ENCODE measurements at places on chromosomes 1 and 21.
A peak's percentile ranks its signal among the peaks of the same experiment; 100 is the strongest.

DNA sequence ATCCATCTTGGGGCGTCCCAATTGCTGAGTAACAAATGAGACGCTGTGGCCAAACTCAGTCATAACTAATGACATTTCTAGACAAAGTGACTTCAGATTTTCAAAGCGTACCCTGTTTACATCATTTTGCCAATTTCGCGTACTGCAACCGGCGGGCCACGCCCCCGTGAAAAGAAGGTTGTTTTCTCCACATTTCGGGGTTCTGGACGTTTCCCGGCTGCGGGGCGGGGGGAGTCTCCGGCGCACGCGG lies 282 bp upstream of the SOD1 start:
- peak overlapping the region; percentile 70 for H3K4me3 ChIP-seq
- H3K4me1 ChIP-seq, result peaks cover 2% of the 10 kb centered on the region
- H3K36me3 ChIP-seq, result peaks cover 3% of the 10 kb centered on the region

DNA sequence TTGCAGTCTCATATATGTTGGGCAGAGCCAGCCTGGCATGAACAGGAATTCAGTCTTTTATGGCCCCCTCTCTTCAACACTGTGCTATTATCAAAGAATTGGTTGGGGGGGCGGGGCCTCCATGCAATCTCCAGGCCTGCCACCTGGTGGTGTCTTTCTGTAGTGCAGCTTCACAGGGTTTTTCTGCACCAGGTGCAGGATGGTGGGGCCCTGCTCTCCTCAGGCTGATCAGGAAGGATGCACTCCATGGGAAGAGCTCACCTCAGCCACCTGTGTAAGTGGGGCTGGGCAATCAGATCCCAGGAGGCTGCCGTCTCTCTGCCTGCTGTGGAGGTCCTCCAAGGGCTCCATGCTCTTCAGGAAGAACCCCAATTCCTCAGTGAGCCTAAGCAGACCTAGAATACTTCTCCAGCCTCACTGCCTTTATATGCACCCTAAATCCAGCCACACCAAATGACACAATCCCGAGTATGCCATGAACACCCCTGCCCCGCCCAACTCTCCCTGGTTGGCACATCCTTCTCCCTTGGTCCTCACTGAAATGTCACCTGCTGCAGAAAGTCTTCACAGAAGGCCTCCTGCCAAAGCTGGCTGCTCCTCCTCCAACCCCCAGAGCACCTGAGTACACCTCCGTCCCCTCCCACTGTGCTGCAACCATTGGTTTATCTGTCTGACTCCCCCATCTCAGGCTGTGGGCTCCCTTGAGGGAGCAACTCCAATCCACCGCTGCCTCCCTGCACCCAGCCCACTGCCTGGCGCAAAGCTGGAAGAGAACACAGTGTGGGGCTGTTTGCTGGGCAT lies 16.5 kb downstream of the STK40 start:
- no peaks in the 10 kb centered on the region for H3K27me3 ChIP-seq
- DNase-seq, result peak; percentile 90
- H3K36me3 ChIP-seq, result peaks cover 20% of the 10 kb centered on the region
- H3K27ac ChIP-seq, result no peak overlapping the region
- H3K4me3 ChIP-seq, result no peak overlapping the region

- no peak for DNase-seq
- H3K36me3 ChIP-seq, result no peaks in the 10 kb centered on the region
- no peak overlapping the region for H3K27ac ChIP-seq
- no peak overlapping the region for H3K4me3 ChIP-seq
Measured at GRCh38 chr21:36825658-36826057, 126.7 kb downstream of the SIM2 start.

GRCh38 chr21:42010507-42011495 lies 641 bp upstream of the ZBTB21 start:
- DNase-seq, result peak; percentile 67
- H3K27ac ChIP-seq, result peak overlapping the region; percentile 81
- no peaks in the 10 kb centered on the region for H3K36me3 ChIP-seq
- peaks cover 3% of the 10 kb centered on the region for H3K4me1 ChIP-seq
- peaks cover 4% of the 10 kb centered on the region for H3K27me3 ChIP-seq
- peak overlapping the region; percentile 82 for H3K4me3 ChIP-seq

DNA sequence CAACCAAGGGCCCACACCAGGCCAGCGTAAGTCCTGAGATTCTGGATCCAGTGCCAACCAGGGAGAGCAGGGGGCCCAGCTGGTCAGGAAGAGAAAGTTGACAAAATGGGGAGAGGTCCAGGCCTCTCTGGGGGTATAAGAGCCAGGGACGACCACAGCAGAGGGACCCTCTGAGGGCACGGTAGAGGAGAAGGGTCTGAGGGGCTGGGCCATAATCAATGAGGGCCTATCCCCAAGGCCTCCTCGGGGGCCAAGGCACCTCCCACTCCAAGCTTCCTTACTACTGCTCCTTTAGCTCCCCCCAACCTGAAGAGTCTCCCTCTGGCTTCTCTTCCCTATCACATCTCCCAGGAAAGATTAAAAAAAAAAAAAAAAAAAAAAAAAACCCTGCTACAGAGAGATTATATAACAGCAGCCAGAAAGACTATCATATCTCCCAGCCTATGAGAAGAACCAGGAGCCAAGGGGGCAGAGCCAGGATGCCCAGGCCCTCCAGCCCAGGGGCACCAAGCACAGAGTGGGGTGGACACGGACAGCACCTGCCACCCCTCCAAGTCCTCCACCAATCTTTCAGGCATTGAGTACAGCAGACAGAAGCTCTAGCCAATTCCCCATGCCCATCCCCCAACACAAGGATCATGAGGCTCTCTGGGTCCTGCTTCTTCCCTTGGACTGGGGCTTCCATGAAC lies 2.7 kb downstream of the MEF2D start:
- H3K4me1 ChIP-seq, result peaks cover 16% of the 10 kb centered on the region
- H3K36me3 ChIP-seq, result peaks cover 4% of the 10 kb centered on the region
- no peak overlapping the region for H3K27ac ChIP-seq
- no peak overlapping the region for H3K4me3 ChIP-seq
- no peak for DNase-seq
- no peaks in the 10 kb centered on the region for H3K27me3 ChIP-seq

DNA sequence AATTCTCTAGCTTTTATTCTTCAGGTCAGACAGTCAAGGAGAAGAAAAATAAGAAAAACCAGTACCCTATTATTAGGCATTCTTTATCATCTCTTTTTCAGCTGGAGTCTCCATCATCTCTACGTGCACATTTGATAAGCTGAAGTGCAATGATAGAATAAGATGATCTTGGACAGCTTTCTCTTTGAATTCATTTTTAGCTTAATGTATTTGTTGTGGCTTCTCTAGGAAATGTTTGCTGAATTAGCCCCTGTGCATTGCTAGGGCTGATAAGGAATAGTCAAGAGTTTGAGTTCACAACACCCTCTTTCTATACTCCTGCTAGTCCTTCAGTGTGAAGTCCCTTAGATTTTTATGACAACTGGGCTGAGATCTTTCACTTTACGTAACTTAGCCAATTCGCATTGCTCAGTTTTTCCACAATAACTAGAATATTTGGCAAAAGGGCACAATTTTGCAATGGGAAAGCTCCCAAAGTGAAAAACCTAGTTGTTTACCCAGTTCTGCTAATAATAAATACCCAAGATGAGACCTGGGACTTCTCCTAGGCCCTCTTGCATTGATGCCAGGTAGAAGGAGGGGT lies 7.0 kb upstream of the KCNJ15 start:
- no peak overlapping the region for H3K27ac ChIP-seq
- H3K4me3 ChIP-seq, result no peak overlapping the region
- H3K36me3 ChIP-seq, result no peaks in the 10 kb centered on the region
- H3K27me3 ChIP-seq, result no peaks in the 10 kb centered on the region
- DNase-seq, result no peak
- no peaks in the 10 kb centered on the region for H3K4me1 ChIP-seq

GRCh38 chr1:200362421-200362820 lies 47.4 kb downstream of the ZNF281 start:
- H3K4me1 ChIP-seq, result no peaks in the 10 kb centered on the region
- no peaks in the 10 kb centered on the region for H3K27me3 ChIP-seq
- no peak overlapping the region for H3K27ac ChIP-seq
- no peak for DNase-seq

DNA sequence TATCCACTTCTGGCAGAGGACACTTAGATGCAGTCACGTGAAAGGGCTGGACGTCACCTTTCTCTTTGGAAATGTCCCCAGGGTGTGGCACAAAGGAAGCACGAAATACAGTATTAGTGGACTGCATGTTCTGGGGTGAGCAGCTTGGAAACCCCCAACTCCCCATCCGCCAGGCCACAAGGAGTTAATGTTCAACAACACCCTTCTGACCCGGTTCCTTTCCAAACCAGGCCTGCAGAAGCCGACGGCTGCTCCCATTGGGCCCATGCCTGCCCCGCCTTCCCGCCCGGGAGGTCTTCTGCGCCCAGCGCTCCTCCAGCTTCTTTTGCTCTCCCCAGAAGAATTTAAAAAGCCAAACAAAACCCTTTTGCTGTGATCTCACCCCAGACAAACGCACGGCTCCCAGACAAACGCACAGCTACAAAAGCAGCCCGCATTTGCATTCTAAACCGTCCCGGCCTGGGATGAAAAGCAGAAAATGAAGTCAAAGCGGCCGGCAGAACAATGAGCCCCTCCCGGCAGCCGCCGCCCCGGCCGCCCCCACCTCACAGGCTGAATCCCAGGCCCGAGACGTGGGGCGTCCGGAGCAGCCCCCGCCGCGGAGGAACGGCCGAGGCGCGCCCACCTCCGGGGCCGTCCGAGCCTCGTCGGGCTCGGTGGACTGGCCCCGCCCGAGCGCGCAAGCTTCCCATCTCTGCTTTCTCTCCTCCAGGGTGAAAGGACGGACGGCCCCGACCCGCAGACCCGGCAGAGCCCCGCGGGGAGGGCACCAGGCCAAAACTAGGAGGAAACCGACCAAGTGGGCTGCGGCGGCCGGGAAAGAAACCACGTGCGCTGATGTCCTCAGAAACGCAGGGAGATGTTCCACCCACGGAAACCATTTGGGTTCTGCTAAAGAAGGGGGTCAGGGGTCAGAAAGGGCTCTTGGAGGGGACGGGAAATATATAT lies 101.9 kb downstream of the PLPP3 start:
- peaks cover 9% of the 10 kb centered on the region for H3K4me1 ChIP-seq
- no peaks in the 10 kb centered on the region for H3K36me3 ChIP-seq
- H3K27ac ChIP-seq, result peak overlapping the region; percentile 95
- H3K4me3 ChIP-seq, result peak overlapping the region; percentile 31
- DNase-seq, result peak; percentile 36
- no peaks in the 10 kb centered on the region for H3K27me3 ChIP-seq

- H3K36me3 ChIP-seq, result peaks cover 2% of the 10 kb centered on the region
- DNase-seq, result no peak
- no peak overlapping the region for H3K4me3 ChIP-seq
- no peak overlapping the region for H3K27ac ChIP-seq
- peaks cover 13% of the 10 kb centered on the region for H3K4me1 ChIP-seq
Measured at GRCh38 chr21:39666681-39667315, 54.1 kb downstream of the B3GALT5 start.
